ENCODE measurements at places on chromosomes 1 and 21.
A peak's percentile ranks its signal among the peaks of the same experiment; 100 is the strongest.

- DNase-seq = no peak
Measured at GRCh38 chr1:109048335-109048734, 6.4 kb upstream of the WDR47 start.

DNA sequence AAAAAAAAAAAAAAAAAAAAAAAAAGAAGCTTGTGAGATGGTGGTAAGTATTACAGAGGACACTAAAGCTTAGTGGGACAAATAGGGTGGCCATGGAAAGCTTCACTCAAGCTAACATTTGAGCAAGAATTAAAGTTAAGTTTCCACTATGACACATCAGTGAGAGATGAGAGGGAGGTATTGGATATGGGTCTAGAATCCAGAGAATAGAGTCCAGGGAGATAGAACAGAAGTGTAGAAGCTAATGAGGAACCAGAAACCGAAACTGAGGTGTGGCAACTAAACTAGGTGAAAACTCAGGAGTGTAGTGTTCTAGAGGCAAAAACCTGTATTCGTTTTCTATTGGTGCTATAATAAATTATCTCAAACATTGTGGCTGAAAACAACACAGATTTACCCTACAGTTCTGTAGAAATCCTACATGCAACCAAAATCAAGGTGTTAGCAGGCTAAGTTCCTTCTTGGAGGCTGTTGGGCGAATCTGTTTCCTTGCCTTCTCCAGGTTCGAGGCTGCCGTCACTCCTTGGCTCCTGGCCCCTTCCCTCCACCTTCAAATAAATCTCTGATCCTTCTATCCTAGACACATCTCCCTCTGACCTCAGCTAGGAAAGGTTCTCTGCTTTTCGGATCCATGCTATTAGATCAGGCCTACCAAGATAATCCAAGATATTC is 36.2 kb downstream of the PTP4A2 start:
- no peak for DNase-seq

DNA sequence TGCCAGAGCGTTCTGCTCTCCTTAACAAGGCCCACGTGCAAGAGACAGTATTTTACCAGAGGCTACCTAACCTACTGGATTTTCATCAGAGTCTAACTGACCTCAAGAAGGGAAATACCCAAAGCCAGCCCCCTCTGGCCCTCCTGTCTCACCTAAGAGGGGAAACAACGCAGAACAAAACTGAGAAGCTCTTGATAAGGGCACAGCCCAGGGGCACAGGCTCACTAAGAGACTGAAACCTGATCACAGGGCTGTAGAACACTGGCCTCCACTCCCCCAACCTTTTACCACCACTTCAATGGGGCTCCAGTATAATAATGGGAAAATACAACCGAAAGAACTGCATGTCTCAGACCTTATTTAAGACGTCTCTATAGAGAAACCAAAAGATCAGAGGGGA is 449.5 kb upstream of the CAMK1G start:
- DNase-seq = no peak

DNA sequence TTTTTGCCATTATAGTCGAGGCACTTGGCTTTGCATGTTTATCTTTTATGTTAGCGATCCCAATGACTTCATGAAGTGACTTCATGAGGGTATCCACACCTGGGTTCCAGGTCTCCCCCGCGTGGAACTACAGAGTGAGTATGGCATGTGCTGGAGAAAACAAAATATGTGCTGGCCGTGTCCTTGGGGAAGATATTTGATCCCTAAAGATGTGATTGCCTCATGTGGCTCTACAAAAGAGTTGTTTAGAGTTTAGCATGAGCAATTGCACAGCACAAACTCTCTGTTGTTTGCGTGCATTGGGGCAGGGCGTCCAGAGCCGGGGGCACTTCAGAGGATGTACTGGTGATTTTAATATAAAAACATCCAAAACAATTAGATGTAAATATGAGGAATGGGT is 4.8 kb downstream of the IL10RB start:
- DNase-seq = no peak

- DNase-seq = no peak
Measured at GRCh38 chr1:29784276-29785136, 548.2 kb downstream of the PTPRU start.

DNA sequence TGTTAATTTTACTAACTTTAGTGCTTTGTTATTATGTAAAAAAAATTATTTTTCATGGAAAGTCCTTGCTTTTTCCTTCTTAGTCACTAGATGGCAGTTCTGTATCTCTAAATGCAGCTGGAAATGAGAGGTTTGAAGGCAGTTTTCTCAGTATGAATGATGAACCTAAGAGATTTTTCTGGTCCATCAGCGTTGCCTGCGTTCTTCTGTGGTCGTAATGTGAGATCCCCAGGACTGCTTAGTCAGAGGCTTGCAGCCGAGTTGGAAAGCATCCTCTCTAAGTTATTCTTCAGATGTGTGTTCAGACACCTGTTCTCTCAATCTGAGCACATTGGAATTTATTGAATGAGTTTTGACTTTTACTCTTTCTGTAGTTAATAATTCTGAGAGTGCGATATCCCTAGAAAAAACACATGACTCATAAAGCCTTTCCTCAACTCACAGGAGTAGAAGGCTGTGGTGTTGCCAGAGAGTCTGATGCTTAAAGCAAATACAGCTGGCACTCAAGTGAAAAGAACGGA is 99.3 kb downstream of the FMN2 start:
- peak; percentile 91 for DNase-seq

DNA sequence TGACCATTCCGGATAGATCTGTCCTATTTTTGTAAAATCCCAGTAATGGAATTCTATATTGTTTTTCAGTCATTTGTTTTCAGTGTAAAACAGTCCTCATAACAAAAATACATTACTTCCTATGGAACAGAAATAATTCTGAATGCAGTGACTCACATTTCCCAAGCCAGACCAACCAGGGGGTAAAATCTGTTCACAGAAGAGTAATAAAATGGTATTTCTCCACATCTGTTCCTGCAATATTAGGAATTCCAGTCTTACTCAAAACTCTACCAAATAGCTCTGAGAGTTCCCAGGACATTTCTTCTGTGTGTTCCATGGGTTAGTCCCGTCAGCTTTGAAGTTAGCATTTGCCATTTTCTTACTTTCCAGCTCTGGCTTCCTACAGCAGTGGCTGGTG is 2.6 kb upstream of the DDR2 start:
- DNase-seq = peak; percentile 82

- no peak for DNase-seq
Measured at GRCh38 chr1:180190091-180190490, 35.4 kb downstream of the QSOX1 start.

Measured in EL (cell line).